ENCODE measurements at places on chromosomes 1 and 21. TPM values are rescaled to one million over a fixed set of nuclear protein-coding genes. Genes with fewer than 3 reads are reported as not detected.

DNA sequence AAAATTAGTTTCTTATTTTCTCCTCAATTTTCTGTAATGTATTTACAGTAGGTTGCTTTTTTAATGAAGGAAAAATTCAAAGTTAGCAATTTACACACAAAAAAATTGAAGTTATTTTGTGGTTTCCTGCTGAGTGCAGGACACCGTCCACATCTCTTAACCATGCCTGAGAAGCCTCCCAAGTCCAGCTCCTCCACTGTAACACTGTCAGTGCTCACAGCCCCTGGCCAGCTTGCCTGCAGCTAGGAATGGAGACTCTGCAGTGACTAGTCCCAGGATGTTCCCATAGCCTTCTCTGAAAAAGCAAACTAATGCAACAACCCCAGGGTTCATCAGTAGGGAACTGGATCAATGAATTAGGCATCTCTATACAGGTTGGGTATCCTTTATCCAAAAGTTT is 3.5 kb downstream of the A3GALT2 start:
- H3K27me3 ChIP-seq = no peaks in the 10 kb centered on the region
- H3K36me3 ChIP-seq = peaks cover under 1% of the 10 kb centered on the region
- H3K4me1 ChIP-seq = no peaks in the 10 kb centered on the region
- no peak overlapping the region for H3K27ac ChIP-seq

The TNNI3K gene
- 0.45 TPM for polyA plus RNA-seq

- no peaks in the 10 kb centered on the region for H3K4me1 ChIP-seq
- H3K36me3 ChIP-seq = no peaks in the 10 kb centered on the region
- DNase-seq = no peak
- no peak overlapping the region for H3K27ac ChIP-seq
- no peak overlapping the region for H3K4me3 ChIP-seq
Observed at GRCh38 chr1:41743366-41743765, 175.4 kb downstream of the HIVEP3 start.

The RHEX gene
- not detected for polyA plus RNA-seq

DNA sequence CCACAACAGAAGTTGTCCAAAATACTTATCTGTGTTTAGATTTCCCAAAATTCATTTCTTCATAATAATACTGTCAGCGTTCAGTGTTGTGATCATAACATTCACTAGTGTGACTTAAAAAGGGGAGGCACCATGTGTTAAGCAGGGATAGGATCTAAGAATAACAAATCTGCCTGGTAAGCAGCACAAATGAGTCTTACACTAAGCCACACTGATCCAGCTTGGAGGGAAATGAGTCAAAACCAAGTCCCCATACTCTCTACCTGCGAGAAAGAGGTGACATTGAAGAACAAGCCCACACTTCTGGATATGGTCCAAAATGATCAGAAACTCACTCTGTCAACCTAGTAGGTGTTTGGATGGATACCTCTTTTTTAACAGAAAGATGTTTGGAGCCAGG is 145.5 kb downstream of the CRB1 start:
- no peaks in the 10 kb centered on the region for H3K36me3 ChIP-seq
- no peak overlapping the region for H3K27ac ChIP-seq
- H3K4me3 ChIP-seq = no peak overlapping the region
- no peaks in the 10 kb centered on the region for H3K27me3 ChIP-seq

- no peak overlapping the region for H3K27ac ChIP-seq
- H3K4me3 ChIP-seq = no peak overlapping the region
- peaks cover 20% of the 10 kb centered on the region for H3K4me1 ChIP-seq
- no peaks in the 10 kb centered on the region for H3K36me3 ChIP-seq
Observed at GRCh38 chr1:94654031-94654430, 112.5 kb upstream of the F3 start.

DNA sequence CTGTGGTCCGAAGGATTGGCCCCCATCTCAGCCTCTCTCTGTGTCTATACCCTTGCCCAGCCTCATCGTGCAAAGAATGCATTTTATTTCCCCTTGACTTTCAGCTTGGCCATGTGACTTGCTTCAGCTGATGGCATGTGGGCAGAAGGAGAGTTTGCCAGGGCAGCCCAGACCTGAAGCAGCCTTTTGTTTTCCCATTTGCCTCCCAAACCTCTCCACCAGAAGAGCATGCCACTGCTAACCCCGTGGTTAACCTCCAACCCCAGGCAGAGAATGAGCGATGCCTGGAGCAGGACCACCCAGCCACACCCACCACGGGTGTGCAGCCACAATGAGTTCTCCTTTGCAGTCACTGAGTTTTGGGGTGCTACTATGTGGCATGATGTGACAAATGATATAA is 136.4 kb downstream of the SETD4 start:
- no peak for DNase-seq
- no peak overlapping the region for H3K4me3 ChIP-seq
- peaks cover 8% of the 10 kb centered on the region for H3K4me1 ChIP-seq
- H3K27ac ChIP-seq = no peak overlapping the region

GRCh38 chr1:51203121-51203873 is 32.8 kb upstream of the RNF11 start:
- no peak for DNase-seq
- no peaks in the 10 kb centered on the region for H3K4me1 ChIP-seq
- H3K36me3 ChIP-seq = no peaks in the 10 kb centered on the region
- no peaks in the 10 kb centered on the region for H3K27me3 ChIP-seq
- no peak overlapping the region for H3K4me3 ChIP-seq
- no peak overlapping the region for H3K27ac ChIP-seq

DNA sequence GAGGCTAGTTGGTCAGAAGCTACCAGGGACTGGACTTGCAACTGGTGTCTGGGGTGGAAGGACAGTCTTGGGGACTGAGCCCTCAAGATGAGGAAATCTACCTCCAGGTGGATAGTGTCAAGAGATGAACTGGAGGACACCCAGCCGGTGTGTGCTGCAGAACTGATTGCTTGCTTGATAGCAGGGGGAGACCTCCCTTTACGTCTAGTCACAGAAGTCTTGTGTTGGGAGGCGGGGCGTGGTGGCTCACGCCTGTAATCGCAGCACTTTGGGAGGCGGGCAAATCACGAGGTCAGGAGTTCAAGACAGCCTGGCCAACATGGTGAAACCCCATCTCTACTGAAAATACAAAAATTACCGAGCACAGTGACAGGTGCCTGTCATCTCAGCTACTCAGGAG is 4.9 kb downstream of the RCC2 start:
- H3K4me1 ChIP-seq = peaks cover 28% of the 10 kb centered on the region
- DNase-seq = no peak
- no peaks in the 10 kb centered on the region for H3K27me3 ChIP-seq
- no peak overlapping the region for H3K4me3 ChIP-seq
- H3K36me3 ChIP-seq = peaks cover 3% of the 10 kb centered on the region

DNA sequence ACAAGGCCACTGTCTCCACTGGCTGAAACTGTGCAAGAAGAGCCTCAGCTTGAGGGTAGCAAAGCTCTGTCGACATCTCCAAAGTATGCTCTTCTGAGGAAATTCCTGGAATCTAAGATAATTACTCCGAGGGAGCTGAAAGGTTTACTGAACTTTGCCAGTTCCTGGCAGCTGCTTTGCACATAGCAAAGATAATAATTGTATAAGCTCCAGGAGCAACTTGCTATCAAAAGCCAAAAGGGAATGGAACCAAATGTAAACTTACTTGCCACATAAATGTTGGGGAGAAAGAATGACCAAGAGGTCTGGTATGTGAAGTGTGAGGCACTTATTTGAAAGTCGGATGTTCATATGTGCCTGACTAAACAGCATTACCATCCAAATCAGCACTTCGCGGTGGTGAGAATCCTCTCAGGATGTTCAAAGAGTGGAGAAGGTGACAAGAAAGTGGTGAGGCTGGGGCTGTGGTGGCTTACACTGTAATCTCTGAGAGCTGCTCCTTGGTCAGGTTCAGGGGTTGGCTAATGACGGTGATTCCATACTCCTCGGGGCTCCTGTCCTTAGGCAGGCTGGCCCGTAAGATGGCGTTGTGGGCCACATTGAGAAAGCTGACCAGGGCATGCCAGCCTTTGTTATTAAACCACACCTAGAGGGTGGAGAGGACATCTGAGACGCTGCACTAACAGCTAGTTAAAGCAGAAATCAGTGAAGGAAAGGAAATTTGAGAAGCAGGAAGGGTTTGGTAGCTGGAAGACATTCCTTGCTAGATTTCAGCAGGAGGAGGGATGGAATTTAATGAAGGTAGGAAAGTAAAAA is 100.0 kb downstream of the ABCA4 start:
- no peak for DNase-seq
- no peaks in the 10 kb centered on the region for H3K36me3 ChIP-seq
- H3K27ac ChIP-seq = no peak overlapping the region
- no peak overlapping the region for H3K4me3 ChIP-seq

GRCh38 chr1:222286011-222286410 is 261.9 kb downstream of the HHIPL2 start:
- no peaks in the 10 kb centered on the region for H3K36me3 ChIP-seq
- H3K27me3 ChIP-seq = no peaks in the 10 kb centered on the region
- H3K4me3 ChIP-seq = no peak overlapping the region
- no peak for DNase-seq

The ZNF593OS gene
- polyA plus RNA-seq = 0.13 TPM

The LCE6A gene
- 2.4 TPM for polyA plus RNA-seq

The CR1L gene
- polyA plus RNA-seq = not detected

GRCh38 chr1:68081775-68082283 is 31.4 kb upstream of the DIRAS3 start:
- no peak overlapping the region for H3K27ac ChIP-seq
- H3K4me1 ChIP-seq = no peaks in the 10 kb centered on the region
- DNase-seq = no peak
- no peaks in the 10 kb centered on the region for H3K27me3 ChIP-seq
- H3K4me3 ChIP-seq = no peak overlapping the region

- no peak overlapping the region for H3K27ac ChIP-seq
- H3K4me1 ChIP-seq = no peaks in the 10 kb centered on the region
- no peaks in the 10 kb centered on the region for H3K27me3 ChIP-seq
- no peak for DNase-seq
Observed at GRCh38 chr1:212814537-212815334, 23.0 kb downstream of the TATDN3 start.

The FOXO6 gene
- polyA plus RNA-seq = 0.20 TPM

DNA sequence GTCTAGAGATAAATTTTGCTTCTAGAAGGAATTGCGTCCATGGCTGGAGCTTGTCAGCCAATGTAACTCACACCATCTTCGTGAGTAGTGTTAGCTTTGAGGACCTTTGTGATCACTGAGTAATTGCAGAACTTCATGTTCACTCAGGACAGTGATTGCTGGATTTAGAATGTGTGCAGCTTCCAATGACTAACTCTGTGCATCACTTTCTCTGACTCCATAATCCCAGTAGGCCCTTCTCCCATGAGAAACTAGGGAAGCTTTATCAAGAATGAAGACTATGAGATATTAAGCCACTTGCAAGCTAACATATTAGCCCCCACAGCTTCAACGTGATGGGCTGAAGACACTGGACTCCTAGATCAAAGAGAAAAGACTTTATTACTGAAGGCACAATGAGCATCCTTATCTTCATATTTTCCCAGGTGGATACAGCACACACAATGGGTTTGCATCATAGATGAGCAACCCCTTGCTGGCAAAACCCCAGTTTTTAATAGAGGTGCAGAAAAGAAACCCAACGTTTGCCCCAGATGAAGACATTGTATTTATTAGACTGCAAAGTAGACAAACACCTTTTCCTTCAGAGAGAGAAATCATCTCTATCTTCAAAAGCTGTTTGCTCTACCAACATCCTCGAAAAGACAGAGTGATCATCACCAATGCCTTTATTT is 561.0 kb downstream of the LTN1 start:
- DNase-seq = no peak
- no peak overlapping the region for H3K27ac ChIP-seq
- H3K4me3 ChIP-seq = no peak overlapping the region
- H3K4me1 ChIP-seq = no peaks in the 10 kb centered on the region

The WDR64 gene
- polyA plus RNA-seq = not detected
